HFFc6 (cell line): ENCODE measurements at places on chromosomes 3 and 15.

GRCh38 chr15:95259513-95259912 lies 1028.2 kb downstream of the MCTP2 start:
- peak; percentile 69 for DNase-seq

DNA sequence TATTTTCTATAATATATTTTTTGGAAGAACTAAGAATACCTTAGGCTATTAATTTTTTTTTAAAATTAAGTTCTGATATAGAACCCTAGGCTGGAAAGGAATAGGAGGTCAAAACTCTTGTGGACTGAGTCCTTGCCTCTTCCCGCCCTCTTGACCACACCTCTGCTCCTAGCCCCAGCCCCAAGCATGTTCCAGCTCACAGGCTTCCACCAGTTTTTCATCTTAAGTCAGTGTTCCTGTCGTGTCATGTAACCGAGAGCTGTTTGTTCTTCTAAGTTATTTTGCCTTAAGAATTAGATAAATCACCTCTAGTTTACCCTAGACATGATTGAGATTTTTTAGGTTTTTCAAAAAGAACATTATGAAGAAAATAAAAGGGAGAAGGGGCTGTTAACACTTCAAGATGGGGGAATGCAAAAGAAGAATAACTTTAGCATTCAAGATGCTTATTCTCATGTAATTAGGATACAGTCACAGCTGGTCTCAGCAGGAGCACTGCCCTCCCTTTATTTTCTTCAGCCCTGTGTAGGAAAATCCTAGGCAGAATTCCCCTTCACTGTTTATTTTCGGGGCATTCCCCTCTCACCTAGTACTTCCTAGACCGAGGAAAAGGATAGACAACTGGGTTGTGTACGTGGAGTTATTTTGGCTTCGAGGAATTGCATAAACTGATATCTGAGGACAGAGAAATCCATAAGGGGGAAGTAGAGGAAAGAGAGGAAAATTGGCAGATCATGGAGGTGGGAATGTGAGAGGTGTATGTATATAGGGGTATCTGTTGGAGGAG lies 110.2 kb downstream of the CMSS1 start:
- DNase-seq, result no peak

GRCh38 chr3:185807445-185808068 lies 17.3 kb downstream of the IGF2BP2 start:
- DNase-seq, result peak; percentile 92

- DNase-seq, result no peak
Observed at GRCh38 chr3:64209866-64210621, 15.2 kb downstream of the PRICKLE2 start.

DNA sequence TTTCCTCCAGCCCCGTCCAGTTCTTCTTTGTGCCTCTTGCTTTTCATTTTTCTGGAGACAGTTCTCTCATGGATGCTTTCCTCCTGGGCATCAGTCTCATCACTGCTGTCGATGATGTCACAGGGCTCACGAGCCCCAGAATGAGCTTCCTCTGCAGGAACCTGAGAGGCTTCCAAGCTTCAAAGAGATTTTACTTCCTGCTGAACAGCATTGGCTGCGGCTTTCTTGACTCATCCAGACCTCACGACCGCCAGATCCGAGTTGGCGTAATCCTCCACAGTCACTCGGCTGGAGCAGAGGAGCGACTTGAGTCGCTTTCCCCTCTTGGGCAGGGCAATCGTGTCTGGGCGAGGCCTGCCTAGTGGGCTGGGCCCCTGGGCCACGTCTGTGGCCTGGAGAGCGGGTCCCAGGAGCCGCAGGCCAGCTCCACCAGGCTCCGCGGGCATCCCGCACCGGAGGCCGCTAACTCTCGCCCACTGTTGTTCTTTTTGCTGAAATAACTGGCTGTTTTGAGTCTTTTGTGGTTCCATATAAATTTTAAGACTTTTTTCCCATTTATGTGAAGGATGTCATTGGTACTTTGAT lies 20.8 kb upstream of the FAN1 start:
- DNase-seq, result no peak

- peak; percentile 13 for DNase-seq
Observed at GRCh38 chr15:34223904-34224596, 766 bp upstream of the EMC4 start.

DNA sequence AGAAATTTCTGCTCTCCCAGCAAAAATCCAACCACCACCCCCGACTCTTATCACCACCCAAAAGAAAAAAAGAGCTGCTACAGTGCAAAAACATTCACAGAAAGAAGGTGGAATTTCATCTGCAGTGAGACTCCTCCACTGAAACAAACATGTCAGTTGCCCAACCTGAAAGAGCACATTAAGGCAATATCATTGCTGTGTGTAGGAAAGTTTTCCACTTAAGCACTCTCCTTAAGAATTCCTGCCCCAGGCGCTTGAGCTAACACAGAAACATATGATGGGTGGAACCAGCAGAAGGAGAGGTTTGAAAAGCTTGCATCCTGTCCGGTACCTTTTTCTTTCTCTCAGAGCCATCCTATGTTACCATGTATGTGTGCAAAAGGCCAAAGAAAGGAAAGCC lies 200.8 kb upstream of the GADL1 start:
- DNase-seq, result no peak

GRCh38 chr3:78969483-78969882 lies 798.3 kb downstream of the ROBO1 start:
- peak; percentile 25 for DNase-seq

GRCh38 chr3:81095956-81096355 lies 665.5 kb downstream of the GBE1 start:
- DNase-seq, result no peak

GRCh38 chr15:25235391-25235790 lies 203.4 kb downstream of the UBE3A start:
- no peak for DNase-seq

DNA sequence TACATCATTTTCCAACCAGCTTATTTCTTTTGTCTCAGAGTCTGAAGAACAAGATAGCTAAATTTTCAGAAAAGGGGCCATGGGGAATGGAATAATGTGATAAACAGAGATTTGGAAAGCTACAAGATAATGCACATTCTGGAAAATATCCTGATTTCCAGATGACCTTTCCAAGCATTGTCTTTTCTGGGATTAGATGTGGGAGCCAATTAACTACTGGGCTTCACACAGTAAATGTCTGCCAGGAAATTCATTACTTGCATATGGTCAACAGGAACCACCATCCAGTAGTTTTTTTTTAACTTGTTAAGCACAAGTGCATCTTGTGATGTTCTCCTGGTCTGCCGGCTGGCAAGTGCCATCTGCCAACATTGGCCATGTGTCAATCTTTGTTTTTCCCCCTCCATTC lies 131.1 kb upstream of the BFSP2 start:
- no peak for DNase-seq

- peak; percentile 55 for DNase-seq
Observed at GRCh38 chr15:72319985-72320671, at the start of gene CELF6. CELF6 (minus strand) TSS chr15:72320157; CDS start chr15:72319874, 283 bp downstream.

GRCh38 chr3:60650171-60650570 lies 601.1 kb downstream of the FHIT start:
- DNase-seq, result no peak

GRCh38 chr15:69744391-69745162 lies 292.0 kb downstream of the RPLP1 start:
- DNase-seq, result no peak

- DNase-seq, result no peak
Observed at GRCh38 chr3:155517903-155518302, 224.4 kb upstream of the STRIT1 start.

GRCh38 chr15:96346409-96346970 lies 16.0 kb downstream of the NR2F2 start:
- no peak for DNase-seq

GRCh38 chr3:197828-198491 lies 1.4 kb downstream of the CHL1 start:
- no peak for DNase-seq

DNA sequence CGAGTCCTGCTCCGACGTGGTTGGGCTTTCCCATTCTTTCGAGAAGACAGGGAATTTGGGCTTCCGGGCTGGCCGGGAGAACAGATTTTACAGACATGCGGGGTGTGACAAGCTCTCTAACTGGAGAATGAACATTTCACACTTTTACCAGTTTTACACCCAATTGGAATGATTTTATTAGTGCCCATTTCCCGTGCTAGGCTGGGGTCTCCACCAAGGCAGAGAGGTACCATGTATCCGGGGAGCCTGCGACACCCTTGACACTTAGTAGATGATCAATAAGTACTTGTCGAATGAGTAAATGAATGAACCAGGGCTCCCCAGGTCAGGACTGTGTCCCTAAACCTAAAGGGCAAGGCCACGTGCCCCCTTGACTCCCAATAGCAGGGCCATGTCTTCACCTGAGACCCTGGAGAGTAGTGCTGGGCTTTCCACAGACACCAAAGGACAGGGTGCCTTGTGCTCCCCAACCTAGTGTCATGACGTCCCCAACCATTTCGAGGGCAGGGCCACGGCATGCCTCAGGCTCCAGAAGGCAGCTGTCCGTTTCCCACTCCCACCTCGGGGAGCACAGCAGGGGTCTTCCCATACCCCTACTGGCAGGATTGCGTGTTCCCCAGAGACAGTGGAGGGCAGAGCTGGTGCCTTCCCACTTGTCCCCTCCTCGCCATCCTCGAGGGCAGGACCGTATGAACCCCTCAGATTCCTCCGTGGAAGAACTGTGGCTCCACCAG lies 679 bp upstream of the MYD88 start:
- no peak for DNase-seq

DNA sequence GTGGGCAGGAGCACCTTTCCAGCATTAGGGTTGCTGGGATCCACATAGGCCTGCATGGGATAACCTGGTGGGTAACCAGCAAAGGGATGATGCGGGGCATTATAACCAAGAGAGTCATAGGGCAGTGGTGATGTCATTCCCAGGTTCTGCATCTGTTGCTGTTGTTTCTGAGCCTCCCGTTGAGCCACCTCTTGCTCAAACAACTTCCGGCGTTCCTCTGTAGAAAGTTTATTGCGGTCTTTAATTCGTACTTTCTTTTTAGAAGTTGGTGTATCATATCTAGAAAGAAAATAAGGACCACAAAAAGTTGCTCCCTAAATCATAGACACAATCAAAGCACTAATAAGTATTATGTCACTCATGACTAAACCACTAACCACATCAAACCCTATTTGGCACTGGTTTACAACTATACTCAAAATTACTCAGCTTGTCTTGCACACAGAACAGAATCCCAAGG lies 77.8 kb downstream of the NBEAL2 start:
- no peak for DNase-seq

GRCh38 chr15:77993374-77993911 lies 84.1 kb downstream of the TBC1D2B start:
- DNase-seq, result no peak

DNA sequence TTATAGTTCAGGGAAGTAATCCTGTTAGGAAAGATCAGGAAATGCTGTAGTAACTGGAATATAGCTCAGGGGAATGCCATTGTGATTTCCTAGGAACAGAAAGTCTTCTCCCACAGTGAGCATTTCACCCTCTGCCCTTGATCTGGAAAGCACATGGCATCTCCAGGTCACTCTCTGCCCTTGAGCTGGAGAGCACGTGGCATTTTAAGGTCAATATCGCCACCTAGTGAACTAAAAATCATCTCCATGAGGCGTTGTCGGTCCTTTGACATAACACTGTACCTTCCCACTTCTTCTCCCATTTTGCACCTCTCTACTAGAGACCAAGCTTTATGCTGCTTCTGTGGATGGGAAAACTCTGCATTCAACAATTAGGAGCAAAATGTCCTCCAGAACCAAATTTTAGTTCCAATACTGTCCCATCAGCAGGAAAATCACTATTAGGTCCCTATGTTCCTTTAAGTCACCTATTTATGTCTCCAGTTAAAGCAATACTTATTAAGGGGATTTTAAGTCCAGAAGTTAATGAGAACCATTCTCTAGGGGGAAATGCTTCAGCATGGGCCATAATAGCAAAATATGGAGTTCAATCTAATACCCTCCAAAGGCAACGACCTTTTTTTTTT lies 54.7 kb upstream of the GK5 start:
- DNase-seq, result peak; percentile 65

DNA sequence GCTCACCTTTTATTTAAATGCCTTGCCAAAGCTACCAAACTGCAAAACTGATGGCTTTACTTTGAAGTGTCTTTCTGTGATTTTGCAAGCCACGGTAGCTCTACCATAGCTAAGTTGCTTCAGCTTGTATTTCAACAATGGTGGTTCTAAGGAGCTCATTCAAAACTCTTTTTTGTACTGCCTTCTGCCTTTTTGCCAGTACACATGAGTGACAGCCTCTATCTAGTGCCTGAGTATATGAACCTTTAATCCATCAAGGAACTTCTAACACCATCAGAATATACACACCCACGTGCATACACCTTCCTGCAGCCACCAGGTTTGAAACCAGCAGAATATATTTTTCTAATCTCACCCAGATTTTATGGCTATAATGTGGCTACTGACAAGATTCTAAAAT lies 10.4 kb upstream of the NR2F2 start:
- no peak for DNase-seq

DNA sequence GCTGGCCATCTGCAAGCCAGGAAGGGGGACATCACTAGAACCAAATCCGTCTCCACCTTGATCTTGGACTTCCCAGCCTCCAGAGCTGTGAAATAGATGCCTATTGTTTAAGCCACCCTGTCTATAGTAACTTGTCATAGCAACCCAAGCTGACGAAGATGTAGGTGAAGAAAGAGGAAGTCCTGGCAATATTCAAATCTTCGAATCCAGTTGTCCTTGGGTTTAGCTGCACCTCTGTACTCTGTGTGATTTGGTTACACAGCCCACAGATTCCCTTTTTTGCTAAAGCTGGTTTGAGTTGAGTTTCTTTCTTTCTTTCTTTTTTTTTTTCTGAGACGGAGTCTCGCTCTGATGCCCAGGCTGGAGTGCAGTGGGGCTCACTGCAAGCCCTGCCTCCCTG lies 68.0 kb upstream of the XCR1 start:
- DNase-seq, result no peak

GRCh38 chr3:104360038-104360437 lies 1006.7 kb upstream of the ALCAM start:
- no peak for DNase-seq

DNA sequence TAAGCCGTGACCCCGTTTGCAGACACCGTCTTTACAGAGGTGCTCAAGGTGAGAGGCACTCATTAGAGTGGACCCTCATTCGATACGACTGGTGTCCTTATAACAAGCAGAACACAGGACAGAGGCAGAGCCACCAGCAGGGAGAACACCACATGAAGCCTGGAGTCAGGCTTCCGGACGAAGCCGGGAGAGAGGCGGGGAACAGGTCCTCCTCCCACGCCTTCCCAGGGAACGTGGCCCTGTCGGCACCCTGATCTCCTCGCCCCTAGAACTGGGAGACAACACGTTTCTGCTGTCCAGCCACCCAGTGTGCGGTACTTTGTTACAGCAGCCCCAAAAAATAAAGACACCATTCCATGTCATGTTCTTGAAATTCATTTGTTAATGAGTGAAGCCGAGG lies 33.6 kb downstream of the ZDHHC19 start:
- DNase-seq, result no peak

- DNase-seq, result no peak
Observed at GRCh38 chr3:141308588-141309218, 59.6 kb upstream of the ZBTB38 start.
